ENCODE measurements at places on chromosomes 3 and 15.

DNA sequence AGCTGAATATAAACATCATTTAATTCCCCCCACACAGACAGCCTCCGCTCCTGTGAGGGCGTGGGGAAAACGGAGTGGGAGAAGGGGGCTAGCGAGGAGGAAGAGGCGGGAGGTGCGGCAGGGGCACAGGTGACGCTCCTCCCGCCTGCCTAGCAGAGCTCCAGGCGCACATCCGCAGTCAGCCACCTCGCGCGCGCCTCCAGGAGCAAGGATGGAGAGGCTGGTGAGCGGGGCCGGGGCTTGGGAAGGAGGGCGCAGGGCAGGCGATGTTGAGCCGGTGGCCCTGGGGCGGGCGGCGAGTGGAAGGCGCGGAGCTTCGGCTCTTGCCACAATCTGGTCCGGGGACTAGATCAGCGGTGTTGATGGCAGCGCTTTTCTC lies at the start of gene CD200:
Gene CD200 (plus strand): TSS at position 155 of the 379 bp plus-strand sequence. CDS start 57 bp downstream, at position 212.
- DNase-seq, result peak; percentile 40

GRCh38 chr3:45978006-45978761 lies 17.4 kb downstream of the FYCO1 start:
- peak; percentile 48 for DNase-seq

GRCh38 chr3:52333869-52334557 lies 17.9 kb downstream of the DNAH1 start:
- no peak for DNase-seq

DNA sequence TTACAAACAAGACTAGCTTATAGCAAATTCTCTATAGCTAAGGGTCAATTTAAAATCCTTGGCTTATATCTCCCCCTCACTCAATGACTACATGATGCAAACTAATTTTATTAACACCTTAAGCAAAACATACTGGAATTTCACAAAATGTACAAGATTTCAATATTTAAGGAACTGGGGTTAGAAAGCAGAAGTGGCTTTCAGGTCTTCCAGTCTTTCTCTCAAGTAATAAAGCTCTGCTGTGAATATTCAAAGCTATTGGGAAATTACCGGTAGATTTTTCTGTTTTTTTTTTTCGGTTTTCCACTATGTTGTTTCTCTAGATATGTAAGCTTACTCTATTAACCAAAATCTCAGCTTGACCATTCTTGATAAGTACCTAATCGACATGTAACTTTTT lies 3.9 kb downstream of the EPM2AIP1 start:
- no peak for DNase-seq

All from stimulated activated CD4-positive, alpha-beta T cell treated with anti-CD3 and anti-CD28 coated beads, Interleukin-15, amount 100 ng/mL, for 48 hours (primary cell).